ENCODE measurements at places on chromosomes 16 and 17.

DNA sequence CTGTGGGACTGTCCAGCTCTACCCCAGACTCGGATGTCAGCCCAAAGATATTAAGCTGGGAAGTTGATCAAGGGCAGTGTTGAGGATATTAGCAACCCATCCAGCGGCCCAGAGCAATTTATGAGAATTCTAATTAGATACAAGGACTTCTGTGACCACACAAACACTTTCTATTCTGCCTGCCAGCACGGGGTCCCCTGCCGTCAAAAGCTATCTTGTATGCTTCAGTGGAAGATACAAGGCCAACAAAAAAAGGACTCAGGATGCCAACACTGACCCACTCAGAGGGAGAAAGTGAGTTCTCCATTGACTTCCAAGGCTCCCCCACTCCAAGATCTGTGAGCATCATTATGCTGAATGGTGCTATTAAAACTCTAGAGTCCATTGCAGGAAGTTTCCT is 390.7 kb downstream of the GRIN2A start:
- no peak for DNase-seq

DNA sequence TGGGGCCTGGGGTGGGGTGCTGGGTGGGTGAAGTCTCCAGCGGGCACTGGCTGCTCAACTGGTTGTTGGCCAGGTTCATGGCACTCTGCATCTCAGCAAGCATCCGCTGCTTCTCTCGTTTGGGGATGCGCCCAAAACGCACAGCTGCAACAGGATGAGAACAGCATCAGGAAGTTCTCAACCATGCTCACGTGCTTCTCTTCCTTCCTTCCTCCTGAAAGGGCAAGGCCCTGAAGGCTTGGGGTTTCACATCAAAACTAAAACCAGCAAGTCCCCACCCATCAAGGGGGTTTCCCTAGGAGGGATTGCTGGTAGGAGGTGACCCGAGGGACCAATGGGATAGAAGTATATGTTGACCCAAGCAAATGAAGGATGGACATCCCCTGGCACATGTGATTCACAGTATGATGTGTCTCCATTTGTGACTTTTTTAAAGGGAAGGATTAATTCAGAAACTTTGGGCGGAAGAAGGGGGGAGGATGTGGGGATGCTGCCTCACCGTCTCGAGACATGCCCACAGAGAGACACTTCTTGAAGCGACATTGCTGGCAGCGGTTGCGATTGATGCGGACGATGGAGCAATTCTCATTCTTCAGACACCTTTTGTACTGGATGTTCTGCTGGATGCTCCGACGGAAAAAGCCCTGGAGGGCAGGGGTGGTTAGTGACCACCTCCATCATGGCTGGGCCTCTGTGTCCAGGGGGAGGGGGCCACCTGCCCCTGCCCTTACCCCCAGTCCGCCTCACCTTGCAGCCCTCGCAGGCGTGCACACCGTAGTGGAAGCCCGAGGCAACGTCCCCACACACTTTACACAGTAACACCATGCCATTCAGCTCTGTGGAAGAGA is 4.2 kb downstream of the NR1D1 start:
- no peak for DNase-seq

GRCh38 chr17:79131701-79132100 is 57.1 kb downstream of the ENGASE start:
- no peak for DNase-seq

- DNase-seq: no peak
Observed at GRCh38 chr17:82229698-82230608, 1.1 kb downstream of the SLC16A3 start.
